ENCODE measurements at places on chromosomes 13 and 19.
A peak's percentile ranks its signal among the peaks of the same experiment; 100 is the strongest.

DNA sequence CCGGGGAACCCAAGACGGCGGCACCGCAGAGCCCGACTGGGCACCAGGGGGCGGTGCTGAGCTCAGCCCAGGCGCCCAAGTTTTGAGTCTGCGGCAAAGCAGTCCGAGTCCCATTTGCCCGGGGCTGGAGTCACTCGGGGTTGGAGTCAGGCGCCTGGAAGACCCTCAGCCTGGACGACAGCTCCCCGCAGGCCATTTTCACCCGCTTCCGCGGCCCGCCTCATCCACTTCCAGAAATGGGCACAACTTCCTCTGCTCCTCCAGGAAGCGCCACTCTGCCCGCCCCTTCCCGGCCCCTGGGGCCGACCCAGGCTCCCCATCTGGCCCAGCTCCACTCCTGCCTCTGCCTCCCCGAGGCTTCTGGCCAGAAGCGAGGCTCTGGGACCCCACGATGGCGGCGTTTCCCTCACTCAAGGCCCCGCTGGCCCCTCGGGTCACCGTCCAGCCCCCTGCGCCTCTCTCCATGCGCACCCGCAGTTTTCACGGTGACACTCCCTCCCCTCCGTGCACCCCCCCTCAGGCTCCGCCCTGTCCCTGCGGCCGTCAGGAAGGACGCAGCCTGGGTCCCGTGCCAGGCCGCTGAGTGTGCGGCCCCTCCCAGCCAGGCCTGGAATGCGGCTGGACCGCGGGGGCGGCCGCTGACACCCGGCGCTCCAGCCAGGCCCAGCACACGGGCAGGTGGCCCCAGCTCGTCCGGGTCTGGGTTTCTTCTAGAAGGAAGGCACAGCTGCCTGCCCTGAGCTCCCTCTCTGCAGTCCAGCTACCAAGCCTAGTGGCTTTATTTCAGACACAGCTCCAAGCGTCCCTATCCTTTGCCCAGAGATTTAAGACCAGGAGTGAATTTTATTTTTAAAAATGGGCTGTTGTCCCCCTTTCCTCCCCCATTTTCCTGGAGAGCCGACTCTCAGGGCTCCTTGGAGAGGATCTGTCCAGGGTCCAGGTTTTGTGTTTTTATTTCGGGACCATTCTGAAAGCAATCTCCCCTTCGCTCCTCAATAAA, 4.7 kb downstream of the SERTAD1 start:
- DNase-seq: peak; percentile 54

DNA sequence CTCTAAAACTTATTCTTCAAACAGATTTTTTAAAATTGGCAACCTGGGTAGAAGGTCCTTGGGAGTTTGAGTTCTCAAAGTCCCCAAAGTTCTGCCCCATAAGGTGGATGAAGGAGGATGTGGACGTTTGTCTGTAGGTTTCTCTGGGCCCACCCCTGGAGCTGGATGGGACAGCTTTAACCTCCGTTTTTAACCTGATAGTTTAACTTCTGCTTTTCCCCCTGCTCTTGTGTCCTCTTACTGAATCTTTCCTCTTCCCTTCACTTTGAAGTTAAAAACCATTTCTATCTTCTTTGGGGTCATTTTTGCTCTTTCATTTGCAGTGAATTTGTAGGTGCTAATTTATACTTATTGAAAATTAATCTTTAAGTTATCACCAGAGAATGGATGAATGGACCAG, 79.1 kb downstream of the ESD start:
- DNase-seq: no peak

- DNase-seq: no peak
Measured at GRCh38 chr19:17409990-17410389, 4.6 kb upstream of the BST2 start.

DNA sequence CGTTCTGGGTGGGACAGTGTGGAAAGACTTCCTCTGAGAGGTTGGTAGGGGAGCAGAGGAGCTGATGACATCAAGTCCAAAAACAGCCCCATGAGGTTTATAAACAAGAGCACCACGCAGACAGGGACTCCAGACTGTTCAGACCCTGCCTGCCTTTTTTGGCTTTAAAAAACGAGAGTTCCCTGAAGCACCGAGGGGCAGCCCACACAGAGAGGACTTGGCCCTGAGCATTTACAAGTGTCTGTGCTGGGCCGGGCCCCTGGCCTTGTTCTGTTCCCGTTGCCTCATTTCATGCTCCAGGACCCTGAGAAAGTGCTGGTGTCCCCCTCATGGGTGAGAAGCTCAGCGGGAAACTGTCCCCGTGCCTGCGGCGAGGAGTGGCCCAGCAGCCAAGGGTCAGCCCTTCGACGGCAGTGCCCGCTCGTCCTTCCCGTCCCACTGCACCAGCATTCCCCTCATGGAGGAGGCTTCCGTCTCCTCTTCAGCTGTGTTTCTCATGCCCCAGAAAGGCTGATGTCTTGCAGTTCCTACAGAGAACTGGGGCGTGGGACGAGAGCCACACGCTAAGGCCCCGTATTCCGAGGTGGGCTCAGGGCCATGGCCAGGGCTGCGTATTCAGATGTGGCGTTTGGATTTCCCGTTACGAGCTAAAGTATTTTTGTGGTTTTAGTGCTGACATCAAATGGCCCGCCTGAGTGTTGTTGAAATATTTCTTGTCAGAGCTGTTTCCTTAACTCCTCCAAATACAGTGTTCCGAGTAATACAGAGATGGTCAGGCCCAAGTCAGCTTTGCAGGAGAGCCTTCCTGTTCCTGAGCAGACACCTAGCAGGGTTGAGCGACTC, 93.5 kb downstream of the ATP11A start:
- no peak for DNase-seq

DNA sequence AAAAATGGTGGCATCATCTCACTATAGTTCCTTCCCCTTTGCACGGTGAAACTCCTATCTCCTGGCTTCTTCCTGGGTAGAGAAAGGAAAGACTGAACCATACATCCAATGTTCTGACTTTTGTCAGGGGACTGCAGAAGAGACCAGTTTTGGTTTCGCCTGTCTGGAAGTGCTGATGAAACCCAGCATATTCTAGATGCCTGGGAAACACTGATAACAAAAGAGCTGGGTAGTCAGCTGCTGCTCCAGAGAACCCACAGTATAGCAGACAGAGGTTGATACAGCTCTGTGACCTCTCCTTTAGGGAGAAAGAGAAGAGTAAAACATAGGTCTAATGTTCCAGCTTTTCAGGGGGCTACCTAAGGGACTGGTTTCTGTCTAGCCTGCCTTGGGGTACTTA, 695.3 kb downstream of the DIAPH3 start:
- no peak for DNase-seq

DNA sequence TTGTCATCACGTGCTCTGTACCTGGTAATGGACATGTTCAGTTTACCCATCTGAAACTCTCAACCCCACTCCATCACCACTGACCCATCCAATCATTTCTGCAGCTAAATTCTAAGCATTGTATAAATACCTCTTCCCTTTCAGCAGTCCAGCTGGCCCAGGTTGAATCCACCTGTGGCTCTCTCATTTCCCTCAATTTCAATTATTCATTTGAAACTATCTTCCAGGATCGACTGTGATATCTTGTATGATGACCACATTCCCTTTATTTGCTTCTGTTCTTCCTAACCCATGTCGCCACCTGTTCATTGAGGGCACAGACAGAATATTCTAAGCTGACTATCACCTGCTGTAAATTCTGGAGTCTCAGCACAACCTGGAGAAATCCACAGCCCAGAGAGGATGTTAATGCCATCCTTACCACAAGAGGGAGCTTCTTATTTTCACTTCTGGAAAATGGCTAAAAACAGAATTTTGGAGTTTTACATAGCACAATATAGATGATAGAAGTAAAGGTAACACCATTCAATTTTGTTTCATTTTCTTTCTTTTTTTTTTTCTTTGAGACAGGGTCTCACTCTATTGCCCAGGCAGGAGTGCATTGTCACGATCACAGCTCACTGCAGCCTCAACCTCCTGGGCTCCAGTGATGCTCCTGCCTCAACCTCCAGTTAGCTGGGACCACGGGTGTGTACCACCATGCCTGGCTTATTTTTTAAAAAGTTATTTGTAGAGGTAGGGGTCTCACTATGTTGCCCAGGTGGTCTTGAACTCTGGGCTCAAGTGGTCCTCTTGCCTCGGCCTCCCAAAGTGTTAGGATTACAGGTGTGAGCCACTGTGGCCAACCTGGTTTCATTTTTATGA, 38.6 kb downstream of the ZNF823 start:
- DNase-seq: no peak

Measured in activated CD8-positive, alpha-beta memory T cell treated with anti-CD3 and anti-CD28 coated beads for 48 hours (primary cell).